ENCODE measurements at places on chromosomes 5 and 9.

GRCh38 chr9:673264-673965 lies 168.1 kb upstream of the DMRT1 start:
- DNase-seq = no peak

- DNase-seq = no peak
Observed at GRCh38 chr5:520196-520849, 3.9 kb downstream of the SLC9A3 start.

- DNase-seq = no peak
Observed at GRCh38 chr9:133715866-133716563, 22.1 kb downstream of the SARDH start.

GRCh38 chr5:171306781-171307591 lies 2.1 kb upstream of the TLX3 start:
- DNase-seq = no peak

DNA sequence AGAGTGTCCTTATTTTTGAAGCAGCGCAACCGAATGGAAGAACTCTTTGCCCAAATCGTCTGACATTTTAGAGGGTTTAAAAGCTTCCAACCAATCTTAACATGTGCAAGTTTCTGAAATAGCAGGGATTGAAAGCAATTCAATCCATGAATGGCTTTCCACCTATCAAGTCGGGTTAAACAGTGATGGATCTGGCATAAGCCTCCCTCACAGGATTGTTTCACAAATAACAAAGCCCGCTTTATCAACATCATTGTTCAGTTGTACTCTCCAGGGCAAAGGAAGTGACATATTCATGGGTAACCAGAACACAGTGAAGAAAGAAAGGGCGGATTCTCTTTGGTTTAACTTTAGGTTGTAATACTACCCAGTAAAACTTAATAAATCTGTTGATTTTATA lies 497.3 kb downstream of the MTRR start:
- DNase-seq = no peak

GRCh38 chr9:109499093-109499630 lies 1.1 kb upstream of the PTPN3 start:
- DNase-seq = no peak

DNA sequence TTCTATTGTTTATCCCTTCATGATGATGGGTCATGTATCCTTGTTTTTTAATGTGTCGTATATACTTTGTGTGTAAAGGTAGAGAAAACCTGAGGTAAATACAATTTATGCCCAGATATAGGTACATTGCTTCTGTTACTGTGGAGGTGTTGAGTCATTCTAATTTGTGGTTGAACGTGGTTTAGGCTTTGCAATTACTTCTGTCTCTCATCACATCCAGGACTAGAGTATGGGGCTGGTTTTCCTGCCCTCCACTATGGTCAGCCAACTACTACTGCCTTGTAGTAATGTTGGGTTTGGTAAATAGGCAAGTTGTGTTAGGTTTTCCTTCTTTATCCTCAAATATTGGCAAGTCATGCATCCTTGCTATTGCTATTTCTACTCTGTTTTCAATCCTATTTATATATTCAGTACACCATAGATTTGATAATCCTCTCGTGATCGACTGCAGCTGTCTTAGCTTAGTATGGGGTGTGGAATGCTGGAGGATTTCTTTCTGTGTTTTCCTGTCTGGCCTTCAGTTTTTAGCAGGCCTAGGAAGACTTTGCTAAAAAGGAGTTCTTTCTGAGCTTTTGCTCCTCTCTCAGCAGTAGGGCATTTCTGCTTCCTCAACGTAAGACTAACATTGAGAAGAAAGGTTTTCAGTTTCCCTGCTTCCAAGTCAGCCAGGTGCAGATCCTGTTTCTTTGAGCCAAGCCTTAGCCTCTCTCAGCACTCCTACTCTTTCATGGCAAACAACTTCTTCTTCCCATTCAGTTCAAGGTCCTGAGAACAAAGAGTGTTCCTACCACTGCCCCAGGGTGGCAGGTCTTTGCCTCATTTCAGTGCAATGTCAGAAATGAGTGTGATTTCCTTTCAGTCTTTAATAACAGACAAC lies 844.4 kb upstream of the CDH18 start:
- DNase-seq = no peak

GRCh38 chr5:151770383-151771258 lies 1.1 kb upstream of the G3BP1 start:
- peak; percentile 65 for DNase-seq

DNA sequence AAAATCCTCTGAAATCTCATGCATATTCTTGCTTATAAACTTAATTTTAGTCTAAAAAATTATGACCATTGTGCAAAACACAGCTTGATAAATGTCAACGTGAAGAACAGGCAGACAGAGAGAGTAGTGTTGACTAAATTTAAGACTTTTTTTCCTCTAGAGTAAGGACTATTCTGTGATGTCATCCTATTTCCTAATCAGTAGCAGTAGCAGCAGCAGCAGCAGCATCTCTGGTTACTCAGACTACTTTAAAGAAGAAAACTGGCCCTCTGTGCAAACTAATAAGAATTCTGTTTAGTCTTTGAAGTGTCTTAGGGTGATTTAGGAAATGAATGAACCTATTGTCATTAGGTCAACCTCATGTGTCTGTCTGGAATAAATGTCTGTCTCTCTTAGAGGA lies 403.0 kb downstream of the HINT1 start:
- no peak for DNase-seq

GRCh38 chr9:112548836-112549595 lies 62.4 kb downstream of the KIAA1958 start:
- DNase-seq = no peak

Data from RKO (cell line).